ENCODE measurements at places on chromosomes 4 and X. TPM values are rescaled to one million over a fixed set of nuclear protein-coding genes. Genes with fewer than 3 reads are reported as not detected.

DNA sequence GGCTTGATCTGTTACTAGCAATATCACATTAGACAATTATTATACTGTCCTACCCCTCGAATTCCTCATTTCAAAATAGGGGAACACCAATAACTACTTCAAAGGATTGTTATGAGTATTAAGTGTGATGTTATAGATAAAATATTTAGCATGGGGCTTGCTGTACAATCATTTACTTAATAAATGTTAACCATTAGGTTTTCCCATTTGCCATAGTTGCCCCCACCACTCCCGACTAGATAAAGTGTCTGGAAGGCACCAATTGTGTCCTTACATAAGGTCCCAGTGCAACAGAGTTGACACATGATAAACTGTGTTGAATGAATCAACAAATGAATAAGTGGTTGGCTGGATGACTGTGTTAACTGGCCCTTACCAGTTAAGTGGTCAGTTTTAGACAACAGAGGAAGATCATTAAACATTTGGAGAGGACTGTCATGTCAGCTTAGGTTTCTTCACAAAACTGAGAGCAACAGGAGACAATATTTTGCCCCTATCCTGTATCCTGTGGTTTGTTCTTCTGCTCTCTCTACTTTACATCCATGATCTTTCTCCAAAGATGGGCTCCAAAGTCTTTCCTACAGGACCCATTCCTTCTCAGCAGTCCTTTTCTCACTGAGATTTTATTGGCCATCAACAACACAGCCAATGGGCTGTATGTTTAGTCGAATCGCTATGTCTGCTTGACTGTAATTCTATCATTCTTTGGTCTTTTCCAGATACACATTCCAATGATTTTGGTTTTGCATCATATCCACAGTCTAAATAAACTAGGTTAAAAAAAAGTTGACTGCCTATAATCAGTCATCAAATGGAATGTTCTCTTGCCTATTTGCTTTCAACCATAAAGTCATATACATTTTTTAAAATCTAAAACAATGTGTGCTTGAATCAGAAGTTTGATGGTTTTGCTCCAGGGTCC lies 74.4 kb downstream of the RNF150 start:
- DNase-seq = no peak

Gene TRIM60
- total RNA-seq = not detected

GRCh38 chrX:83022020-83022419 lies 486.1 kb upstream of the POU3F4 start:
- peak; percentile 1 for DNase-seq

DNA sequence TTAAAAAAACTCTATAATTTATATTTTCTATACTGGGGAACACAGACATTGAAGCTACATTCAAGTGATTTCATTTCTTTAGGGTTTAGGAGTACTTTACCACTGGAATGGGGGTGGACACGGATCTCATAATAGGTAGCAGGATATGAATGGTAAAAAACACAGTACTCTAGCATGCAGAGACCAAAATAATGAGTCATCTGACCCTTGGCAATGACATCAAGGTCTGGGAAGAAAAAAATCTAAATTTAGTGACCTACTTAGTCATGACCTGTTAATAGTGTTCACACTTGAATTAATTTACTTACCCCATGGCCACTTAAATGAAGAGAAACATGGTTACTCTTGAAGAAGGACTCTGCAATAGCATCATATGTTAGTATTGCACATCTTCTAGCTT lies 187.9 kb downstream of the EPHA5 start:
- peak; percentile 38 for DNase-seq

Gene SMIM10L2A
- total RNA-seq = 0.03 TPM

DNA sequence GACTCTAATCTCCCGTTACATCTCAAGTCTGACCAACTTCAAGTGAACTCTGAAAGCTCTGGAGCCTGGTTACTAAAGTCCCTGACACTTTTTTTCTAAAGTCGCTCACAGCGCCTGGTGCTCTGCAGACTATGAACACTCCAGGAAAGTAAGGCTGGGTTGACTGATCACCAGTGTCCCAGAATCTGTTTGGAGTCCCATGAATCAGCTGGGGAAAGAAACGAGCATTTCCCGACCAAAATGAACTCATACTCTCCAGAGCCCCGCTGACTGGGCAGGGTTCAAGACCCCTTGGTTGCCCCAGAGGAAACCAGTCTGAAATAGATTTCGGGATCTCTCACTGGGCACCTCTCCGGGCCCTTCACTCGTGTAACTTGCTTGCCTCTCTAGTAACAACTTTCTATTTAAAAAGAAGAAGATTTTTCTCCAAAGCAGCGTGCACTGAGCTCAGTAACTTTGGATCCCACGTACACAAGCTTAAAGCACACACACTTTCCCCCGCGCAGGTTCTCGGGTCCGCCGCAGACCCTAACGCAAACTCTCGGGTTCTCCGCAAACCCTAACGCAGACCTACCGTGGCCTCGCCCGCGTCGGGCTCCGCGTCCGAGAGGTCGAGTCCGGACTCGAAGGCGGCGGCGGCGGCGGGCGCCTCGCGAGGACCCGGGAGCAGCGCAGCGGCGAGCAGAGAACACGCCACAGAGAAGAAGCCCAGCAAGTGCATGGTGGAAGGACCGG lies 964 bp downstream of the VEGFC start:
- DNase-seq = no peak

- no peak for DNase-seq
Observed at GRCh38 chr4:140704392-140704960, 51.7 kb downstream of the TBC1D9 start.

DNA sequence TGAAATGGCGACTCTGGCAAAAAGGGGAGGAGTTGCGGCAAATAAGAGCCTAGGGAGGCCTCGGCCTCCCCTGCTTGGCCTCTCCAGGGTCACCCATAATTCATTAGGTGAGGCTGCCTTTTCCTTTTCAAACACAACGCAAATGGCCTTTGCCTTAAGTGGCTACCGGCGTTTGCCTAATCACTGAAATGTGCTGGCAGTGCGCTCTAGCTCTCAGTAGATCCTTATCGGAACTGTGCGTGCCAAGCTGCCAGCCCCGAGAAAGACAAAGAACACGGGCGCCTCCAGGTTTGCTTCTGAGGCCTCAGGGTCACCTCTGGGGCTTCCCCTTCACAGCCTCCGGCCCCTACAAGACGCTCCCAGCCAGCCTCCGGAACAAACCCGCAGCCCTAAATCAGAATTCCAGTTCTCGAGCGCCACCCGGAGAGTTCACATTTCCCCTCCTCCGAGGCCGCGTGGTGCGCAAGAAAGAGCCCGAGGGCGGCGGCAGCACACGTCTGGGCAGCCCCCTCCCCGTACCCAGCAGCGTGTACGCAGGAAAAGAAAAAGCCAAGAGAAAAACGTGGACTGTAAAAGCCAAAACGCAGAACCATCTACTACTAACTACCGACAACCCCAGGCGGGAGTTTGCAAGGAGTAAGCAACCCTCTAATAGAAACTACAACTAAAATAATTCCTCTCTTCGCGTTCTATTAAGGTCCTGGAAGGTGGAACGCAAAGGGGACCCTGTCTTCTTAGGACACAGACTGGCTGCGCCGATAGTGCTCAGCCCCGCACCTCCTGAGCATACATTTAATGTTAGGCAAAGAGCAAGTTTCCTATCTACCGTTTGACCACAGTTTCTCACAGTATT lies 76.5 kb upstream of the BCOR start:
- DNase-seq = peak; percentile 59

DNA sequence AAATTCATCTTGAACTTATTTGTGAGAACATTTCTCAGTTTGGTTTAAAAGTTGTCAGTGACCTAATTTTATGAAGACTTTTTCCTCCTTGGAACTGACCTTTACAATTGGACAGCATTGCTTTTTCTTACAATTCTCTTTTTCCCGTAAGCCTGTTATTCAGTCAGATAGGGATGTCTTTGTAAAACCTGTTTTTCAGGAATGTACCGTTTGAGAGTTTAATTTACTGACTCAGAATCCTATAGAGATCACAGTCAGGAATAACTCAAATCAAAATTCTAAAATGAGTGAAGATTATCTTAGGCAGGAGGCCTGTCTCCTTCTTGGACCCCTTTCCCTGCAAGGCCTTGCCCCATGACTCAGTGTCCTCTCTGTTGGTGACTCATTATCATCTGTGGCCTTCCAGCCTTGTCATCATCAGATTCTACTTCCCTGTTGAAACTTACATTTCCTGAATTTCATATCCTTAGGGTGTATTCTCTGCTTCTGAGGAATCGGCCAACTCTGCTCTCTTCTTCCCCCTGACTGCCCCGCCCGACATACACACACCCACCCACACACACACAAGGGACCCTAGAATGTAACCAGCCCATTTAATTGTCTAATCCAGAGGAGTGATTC lies 99.8 kb downstream of the ARHGAP10 start:
- peak; percentile 46 for DNase-seq

Gene FDCSP
- not detected for total RNA-seq

Gene ARSH
- total RNA-seq = 0.23 TPM

- DNase-seq = no peak
Observed at GRCh38 chrX:154603438-154604430, 15.3 kb downstream of the CTAG1B start.

- DNase-seq = no peak
Observed at GRCh38 chrX:12997906-12998687, 23.2 kb downstream of the TMSB4X start.

DNA sequence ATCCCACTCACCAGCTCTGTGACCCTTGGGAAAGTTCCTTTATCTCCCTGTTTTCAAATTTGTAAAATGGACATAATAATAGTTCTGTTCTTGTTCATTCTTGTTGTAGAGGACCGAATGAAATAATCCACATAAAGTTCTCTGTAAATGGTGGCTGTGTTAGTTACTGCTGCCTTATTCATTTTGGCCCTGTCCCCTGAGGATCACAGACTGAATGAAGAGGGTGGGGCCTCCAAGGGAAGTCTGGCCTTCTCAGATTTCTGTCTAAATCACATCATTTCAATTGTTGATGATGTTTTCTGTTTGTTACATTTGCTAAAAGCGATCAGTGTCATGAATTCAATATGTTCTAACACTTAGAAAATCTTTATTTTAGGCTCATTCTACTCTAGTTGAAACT lies 117.9 kb downstream of the PPEF1 start:
- DNase-seq = no peak

Gene BTK
- total RNA-seq = not detected

DNA sequence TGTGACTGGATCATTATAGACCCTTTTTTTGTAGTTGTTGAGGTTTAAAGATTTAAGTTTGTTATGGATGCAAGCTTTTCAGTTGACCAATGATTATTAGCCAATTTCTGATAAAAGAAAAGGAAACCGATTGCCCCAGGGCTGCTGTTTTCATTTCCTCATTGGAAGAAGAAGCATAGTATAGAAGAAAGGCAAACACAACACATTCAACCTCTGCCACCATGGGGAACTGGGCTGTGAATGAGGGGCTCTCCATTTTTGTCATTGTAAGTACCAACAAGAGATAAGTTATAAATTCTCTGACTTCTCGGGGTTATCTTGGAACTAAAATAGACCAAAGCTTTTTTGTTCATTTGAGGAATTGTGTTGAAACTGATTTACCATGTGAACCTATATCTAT lies at the start of gene CYBB:
Gene CYBB, plus strand, starts transcription at position 203 of the 400 bp plus-strand sequence. Its CDS starts 19 bp downstream, at position 222.
- no peak for DNase-seq

Gene HCFC1
- total RNA-seq = 124 TPM

- DNase-seq = peak; percentile 69
Observed at GRCh38 chr4:128524311-128524710, 236.7 kb upstream of the PGRMC2 start.

Gene NEUROG2
- not detected for total RNA-seq

DNA sequence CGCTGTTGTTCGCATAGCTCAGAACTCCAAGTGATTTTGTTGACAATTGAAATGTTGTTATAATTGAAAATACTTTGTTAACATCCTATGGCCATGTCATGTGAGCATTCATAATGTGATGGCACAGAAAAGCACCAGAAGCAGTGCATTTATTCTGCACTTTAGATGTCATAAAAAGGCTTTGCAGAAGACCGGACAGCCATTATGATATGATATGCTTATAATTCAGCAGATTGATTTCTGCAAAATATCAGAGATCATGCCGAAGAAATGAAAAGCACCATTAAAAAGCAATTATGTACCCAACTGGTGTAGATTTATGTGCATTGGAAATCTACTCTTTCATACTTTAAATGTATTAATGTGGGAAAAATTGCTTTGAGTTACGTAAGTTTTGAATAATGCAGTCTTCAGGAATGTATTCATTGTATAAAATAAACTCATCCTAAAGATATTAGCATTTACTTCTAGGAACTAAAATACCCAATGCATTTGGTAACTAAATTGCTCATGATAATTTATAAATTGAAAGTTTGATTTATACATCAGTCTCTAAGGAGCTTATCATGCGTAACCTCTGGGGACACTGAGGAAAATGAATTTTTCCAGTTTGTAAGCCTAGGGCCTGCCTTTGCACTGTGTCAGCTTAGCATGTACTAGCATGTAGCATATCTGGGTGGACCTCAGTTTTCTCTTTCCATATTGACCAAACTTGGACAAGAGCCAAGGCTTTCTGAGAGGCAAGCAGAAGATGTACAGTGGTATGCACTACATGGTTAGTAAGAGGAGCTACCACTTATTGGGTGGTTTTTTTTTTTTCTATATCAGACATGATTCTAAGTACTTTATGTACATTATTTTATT lies 43.6 kb downstream of the TLR10 start:
- no peak for DNase-seq
